ENCODE measurements at places on chromosomes 3 and 15.
A peak's percentile ranks its signal among the peaks of the same experiment; 100 is the strongest.

GRCh38 chr15:86608461-86609205 lies 529.0 kb downstream of the AGBL1 start:
- no peak for DNase-seq

DNA sequence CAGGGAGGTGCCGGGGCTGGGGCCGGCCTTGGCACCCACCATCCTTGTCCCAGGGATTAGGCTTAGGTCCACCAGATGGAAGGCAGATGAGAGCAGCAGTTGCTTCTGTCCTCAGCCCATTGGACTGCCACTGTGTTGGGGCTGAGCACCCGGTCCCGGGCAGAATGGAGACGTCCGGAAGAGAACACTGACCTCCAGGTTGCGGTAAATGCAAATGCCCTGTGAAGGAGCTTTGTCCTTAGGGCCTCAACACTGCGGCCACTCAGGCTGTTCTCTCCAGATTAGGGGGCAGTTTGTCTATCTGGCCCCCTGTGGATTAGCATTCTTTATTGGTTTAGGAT lies at the start of gene SERINC4:
Gene SERINC4 (minus strand): TSS at position 276 of the 341 bp plus-strand sequence. CDS start 234 bp downstream, at position 42.
- no peak for DNase-seq

GRCh38 chr3:62131620-62132019 lies 241.7 kb downstream of the FEZF2 start:
- DNase-seq: no peak

- DNase-seq: no peak
These were observed 7.9 kb upstream of the SCN5A start for GRCh38 chr3:38657369-38657768.

DNA sequence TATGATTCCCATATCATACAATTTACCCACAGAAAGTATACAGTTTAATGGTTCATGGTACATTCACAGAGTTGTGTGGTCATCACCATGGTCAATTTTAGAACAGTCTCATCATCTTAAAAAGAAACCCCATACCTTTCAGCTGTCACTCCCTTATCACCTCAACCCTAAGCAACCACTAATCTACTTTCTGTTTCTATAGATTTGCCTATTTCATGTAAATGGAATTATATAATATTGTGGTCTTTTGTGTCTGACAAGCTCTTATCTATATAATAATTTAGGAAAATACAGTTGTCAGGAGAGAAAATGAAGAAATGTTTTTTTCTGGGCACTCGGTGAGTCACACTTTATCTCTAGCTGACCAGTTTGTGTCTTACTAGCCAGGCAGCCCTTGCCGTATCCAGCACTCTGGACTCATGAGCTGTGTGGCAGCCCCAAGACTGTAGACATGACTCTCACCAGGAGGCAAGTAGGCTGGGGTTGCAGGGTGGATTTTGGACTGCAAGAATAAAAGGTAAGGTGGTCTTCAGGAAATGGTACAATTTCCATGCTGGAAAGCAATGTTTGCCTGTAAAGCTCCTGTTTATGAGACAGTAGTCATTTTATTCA lies 234.6 kb downstream of the THRB start:
- no peak for DNase-seq

- no peak for DNase-seq
These were observed 556 bp downstream of the USP19 start for GRCh38 chr3:49120096-49120437.

GRCh38 chr15:57003418-57003817 lies 85.0 kb downstream of the TCF12 start:
- DNase-seq: peak; percentile 41

DNA sequence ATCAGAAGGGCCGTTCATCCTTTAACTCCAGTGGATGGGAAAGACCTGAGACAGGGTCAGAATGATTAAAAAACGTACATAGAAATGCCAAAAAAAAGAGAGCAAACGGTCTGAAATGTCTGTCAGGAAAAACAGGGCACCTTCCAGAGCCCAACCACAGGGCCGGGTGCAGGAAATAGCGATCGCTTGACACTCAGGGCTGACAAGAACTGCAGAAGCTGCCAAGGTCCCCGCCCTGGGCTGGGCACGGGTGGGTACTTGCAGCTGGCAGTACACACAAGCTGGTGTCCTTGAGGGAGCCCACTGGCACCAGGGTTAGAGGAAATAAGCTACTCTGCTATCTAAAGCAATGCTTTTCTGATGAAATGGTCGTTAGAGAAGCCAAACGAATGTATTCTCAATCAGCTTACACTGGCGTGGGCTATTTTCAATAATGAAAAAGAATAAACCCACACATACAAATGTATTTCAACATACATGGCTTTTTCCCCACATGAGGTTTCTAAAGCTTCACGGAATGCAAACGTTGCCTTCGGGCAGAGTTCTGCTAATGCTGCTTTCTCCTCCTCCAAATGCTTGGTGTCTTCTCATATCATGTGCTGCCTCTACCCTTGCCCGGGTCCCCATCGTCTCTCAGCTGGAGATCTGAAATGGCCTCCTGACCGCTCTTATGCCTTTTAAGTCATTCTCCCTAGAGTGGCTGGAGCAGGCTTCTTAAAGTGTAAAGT lies 15.6 kb downstream of the FRMD4B start:
- no peak for DNase-seq

DNA sequence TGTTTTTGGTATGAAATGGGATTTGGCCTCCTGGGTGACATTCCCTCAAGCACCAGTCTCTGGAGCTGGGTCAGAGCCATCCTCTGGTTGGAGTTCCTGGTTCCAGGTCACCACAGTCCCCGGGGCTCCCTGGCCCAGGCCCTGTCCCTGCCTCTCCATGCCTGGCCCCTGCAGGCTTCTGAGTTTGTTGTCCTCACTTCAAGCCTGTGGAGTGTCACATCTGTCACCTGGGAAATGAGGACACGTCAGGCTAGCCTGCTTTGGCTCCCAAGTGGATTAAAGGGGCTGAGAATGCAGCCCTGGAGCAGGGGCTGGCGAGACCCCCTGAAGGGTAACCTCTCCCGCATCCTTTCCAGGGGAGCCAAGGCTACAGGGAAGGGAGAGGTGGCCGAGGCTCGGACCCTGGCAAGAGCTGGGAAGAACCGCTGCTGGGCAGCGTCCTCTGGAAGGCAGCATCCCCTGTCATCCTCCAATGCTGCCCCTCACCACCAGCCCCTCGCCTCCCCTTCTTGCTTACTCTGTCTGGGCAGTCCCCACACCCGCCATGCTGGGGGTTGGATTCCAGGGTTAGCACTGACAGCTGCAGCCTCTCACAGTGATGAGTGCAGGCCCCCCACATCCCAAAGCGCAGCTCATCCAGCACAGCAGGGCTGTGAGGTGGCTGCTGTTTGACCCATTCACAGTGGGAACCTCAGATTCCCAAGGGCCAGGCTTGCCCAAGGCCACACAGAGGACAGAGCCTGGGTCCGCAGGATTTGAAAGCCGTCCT lies 75.5 kb upstream of the IQSEC1 start:
- no peak for DNase-seq

GRCh38 chr3:134742202-134742601 lies 52.9 kb upstream of the EPHB1 start:
- DNase-seq: no peak

- DNase-seq: no peak
These were observed 1.8 kb downstream of the IFT122 start for GRCh38 chr3:129441782-129442181.

GRCh38 chr3:139111392-139112229 lies 66.9 kb upstream of the PRR23C start:
- peak; percentile 52 for DNase-seq

Measured in Caki2 (cell line).